Dermis blood vessel endothelial cell (primary cell): ENCODE measurements at places on chromosomes 13 and 19. TPM values are rescaled to one million over a fixed set of nuclear protein-coding genes. Genes with fewer than 3 reads are reported as not detected.

GRCh38 chr19:13573056-13573667 lies 66.9 kb upstream of the CACNA1A start:
- no peak for DNase-seq

DNA sequence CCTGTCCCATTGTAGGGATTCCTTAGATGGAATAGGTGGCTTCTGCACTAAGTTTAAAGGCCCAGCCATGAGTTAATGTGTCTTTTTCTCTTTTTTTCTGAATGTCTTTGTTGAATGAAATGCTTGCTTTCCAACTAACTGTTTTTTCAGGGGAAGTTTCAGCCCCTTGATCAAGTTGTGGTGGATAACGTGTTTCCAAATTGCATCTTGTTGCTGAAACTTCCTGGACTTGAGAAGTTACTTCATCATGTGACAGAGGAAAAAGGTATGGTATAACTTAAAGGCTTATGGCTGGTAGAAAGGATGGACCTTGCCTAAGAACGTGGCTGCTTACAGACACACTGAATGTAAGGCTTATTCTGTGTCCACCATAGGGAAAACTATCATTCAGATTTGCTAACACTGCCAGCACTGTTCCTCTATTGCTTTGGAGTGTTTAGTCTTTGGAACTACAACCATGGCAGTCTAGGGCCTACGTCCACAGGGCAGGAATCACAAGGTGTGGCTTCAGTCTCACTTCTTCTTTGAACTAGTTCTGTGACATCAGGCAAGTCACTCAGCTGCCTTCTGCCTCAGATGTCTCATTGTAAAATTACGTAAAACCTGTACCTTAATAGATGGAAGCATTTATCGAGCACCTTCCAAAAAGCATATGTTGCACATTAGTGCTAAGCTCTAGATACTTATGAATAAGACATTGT lies 25.3 kb downstream of the RNASEH2B start:
- DNase-seq = no peak

- DNase-seq = peak; percentile 38
These were observed 31.6 kb upstream of the METTL21C start for GRCh38 chr13:102726430-102726829.

GRCh38 chr19:7196763-7197118 lies 97.5 kb downstream of the INSR start:
- peak; percentile 7 for DNase-seq

DNA sequence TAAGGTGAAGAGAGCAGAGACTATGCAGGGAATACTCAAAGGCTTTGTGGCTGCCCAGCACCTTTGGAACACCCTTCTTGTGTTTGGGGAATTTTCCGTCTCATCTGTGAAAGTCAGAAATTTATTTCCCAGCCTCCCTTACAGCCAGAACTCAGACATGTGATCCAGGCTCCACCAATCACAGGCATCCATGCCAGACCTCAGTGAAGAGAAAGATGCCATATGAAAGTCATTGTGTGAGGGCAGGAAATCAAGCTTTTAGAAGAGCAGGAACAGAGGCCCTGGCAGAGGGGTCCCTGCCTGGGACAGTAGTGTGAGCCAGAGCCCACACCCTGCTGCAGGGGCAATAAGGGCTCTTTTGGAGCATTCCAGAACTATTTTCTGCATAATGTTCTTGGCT lies 12.1 kb downstream of the CCDC70 start:
- DNase-seq = no peak

DNA sequence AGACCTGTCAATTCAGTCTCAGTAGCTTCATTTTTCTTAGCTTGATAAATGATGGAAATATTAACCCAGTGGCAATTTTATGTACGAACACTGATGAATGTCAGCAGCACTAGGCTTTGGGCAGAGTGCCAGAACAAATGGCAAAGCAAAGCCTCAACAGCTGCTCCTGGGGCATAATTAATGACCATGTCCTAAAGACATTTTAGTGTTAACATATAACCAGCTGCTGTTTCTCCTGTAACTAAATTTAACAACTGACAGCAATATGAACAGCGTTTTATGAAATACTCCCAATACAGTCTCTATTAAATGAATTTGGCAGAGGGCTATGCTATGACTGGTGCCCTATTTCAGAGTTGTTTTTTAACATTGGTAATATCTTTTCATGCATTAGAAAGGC lies 47.1 kb downstream of the ZNF568 start:
- peak; percentile 11 for DNase-seq

DNA sequence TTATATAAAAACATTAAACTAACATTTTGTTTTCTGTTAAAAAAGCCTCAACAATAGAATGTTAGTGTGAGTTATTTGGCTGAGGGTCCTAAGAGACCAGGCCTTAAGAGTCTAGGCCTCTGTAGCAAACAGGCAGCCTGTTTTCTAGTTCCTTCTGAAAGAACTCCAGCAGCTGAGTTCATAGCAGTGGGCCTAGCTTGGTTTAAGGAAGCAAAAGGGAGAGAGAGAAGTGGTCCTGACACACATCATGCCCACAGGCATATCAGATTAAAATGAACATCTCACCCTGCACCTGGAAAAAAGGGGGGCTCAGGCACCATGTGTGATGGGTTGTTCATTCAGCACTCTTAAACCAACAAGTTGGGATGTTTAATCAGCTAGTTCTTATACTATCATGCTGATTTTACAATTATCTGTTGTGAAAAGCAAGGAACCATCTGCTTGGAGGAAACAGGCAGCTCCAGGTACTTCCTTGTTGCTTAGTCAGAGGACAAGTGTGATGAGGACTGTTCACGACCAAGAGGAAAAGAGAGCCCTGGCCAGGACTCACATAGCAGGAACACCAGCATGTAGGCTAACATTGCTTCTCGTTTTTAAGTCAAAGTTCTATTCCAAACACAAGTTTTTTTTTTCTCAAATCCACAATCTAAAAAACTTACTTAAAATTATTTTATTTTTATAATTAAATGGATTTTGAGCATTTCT lies 81.3 kb upstream of the FRY start:
- DNase-seq = peak; percentile 5

The ACER1 gene
- not detected in 2 replicates for total RNA-seq

DNA sequence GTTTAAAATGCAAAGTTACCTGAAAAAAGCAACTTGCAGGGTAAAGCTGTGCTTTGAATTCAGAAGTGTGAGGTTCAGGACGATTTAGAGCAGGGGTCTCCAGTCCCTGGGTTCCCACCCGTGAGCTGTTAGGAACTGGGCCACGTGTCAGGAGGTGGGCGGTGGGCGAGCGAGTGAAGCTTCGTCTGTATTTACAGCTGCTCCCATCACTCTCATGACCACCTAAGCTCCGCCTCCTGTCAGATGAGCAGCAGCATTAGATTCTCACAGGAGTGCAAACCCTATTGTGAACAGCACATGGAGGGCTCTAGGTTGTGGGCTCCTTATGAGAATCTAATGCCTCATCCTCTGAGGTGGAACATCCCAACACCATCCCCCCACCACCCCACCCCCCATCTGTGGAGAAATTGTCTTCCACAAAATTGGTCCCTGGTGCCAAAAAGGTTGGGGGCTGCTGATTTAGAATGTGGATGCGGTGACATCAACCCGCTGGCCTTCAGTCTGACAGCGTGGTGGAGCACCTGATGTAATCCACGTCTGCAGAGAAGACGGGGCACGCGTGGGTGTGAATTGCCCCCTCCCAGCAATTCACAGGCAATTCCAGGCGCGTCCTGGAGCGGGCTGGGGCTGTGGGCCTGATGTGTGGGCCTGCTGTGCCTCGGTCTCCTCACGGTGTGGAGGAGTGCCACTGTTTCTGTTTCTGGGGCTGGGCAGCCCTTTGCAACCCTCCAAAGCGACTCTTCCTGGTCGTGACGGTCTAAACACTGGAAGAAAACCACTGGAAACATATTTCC lies 214.0 kb upstream of the SOX1 start:
- DNase-seq = no peak

DNA sequence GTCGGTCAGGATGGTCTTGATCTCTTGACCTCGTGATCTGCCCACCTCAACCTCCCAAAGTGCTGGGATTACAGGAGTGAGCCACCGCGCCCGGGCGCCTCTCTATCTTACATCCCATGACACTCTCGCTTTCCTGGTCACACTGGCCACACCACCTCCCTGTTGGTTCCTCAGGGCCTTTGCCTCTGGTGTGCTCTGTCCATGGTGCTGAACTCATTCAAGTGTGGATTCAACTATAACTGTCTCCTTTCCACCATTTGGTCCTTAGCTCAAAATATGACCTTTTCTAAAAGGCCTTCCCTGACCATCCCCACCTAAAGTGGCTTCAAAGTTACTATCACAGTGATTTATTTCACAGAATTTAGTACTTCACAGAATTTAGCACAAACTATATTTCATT lies 3.7 kb upstream of the SMIM17 start:
- DNase-seq = peak; percentile 38

GRCh38 chr19:51781999-51782398 lies 13.0 kb upstream of the FPR3 start:
- DNase-seq = no peak

DNA sequence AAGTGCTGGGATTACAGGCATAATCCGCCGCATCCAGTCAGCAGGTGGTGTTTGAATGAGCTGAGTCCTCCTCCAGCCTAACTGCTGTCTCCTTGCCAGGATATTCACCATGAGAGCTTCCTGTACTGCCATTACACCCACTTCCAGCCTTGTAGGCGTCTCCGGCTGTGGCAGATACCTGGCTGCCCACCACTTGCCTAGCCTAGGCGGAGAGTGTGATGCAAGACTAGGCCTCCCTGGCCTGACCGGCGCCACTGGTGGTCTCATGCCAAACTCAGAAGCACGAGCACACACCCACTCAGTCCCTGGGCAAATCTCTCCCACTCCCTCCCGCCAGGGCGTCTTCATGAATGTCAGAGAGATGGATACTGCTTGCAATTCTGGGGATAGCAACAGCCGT lies 16.6 kb downstream of the IL12RB1 start:
- DNase-seq = no peak

DNA sequence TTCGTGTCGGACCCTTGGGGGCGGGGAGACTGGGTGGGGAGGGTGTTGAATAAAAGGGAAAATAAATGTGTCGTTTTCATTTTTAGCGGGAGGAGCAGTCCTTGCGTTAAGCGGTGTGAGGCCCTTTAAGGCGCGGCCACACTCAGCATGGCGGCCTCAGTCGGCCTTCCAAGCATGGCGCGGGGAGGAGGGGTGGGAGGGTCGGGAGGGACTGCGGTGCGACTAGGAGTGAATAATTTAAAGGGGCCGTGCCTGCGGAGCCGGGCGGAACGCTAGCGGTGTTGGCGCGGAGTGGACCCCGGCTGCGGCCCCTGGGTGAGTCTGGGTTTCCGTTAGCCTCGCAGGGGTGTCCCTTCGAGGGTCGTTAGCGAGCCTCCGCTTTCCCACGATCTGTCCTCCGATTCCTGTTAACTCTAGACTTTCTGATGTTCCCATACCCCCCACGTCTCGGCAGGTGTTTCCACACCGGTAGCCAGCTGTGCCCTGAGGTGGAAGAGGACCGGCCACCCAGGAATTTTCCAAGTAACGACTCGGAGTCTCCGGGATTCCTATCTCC lies 1.5 kb upstream of the PNPLA6 start:
- DNase-seq = peak; percentile 92

The MISP gene
- total RNA-seq = 0.05 TPM in 1 of 2 replicates, not detected in the other

The PDE4A gene
- total RNA-seq = 2.2 and 5.3 TPM in 2 replicates

The TUBA3C gene
- total RNA-seq = not detected in 2 replicates

DNA sequence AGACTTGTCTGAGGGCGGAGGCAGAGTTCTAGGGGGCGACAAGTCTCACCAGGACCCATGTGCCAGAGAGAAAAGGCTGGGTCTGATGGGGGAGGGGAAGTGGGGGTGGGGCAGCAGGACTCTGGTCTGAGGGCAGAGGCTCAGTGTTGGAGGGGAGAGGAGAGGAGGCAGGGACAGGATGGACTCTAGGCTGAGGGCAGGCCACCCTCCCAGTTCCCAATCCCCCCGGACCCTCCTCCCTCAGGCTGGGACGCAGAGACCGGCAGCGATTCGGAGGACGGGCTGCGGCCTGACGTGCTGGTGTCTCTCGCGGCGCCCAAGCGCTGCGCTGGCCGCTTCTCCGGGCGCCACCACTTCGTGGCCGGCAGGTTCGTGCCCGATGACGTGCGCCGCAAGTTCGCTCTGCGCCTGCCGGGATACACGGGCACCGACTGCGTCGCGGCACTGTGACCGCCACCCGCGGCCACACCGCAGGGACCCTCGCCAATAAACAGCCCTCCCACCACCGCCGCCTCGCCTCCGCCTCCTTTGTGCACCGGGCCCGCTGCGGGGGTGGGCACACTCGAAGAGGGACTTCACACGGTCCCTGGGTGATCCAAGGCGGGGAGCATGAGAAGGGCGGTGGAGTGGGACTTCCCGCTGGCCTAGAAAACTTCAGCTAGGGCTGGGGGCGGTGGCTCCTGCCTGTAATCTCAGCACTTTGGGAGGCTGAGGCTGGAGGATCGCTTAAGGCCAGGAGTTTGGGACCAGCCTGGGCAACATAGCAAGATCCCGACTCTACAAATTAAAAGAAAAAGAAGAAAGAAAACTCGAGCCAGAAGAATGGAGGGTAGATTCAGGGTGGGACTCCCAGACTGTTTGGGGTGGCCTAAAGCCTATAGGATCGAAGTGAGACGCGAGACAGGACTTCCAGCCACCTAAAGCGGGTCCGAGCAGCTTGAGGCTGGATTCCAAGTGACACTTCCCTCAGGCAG lies 703 bp upstream of the CILP2 start:
- no peak for DNase-seq

- DNase-seq = no peak
These were observed 324.8 kb upstream of the PCDH9 start for GRCh38 chr13:67554746-67555452.

The IGLON5 gene
- total RNA-seq = not detected in 2 replicates
